ENCODE measurements at places on chromosomes 1 and 21.

- no peak for DNase-seq
Measured at GRCh38 chr1:54678776-54679643, 36.7 kb upstream of the TTC4 start.

GRCh38 chr1:30855686-30856259 lies 52.8 kb downstream of the SDC3 start:
- DNase-seq: no peak

DNA sequence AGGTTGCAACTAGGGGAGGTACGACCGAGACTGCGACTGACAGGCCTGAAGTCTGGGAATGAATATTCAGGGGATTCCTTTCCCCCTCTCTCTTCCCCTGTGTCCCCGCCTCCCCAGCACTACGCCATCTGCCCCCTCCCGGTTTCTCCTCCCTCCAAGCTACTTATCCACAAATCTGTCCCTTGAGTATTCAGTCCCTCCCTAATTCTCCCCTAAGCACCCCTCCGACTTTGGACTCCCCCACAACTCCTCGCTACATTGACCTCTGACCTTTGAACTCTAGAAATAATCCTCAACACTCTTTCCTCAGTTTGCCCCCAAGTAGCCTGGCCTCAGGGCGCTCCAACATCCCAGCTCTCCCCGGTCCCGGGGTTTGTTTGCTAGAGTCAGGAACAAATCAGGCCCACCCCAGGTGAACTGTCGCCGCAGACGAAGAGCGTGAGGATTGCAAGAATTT lies 393 bp downstream of the LYSMD1 start:
- DNase-seq: no peak

GRCh38 chr1:158864595-158864994 lies 33.4 kb downstream of the MNDA start:
- no peak for DNase-seq

DNA sequence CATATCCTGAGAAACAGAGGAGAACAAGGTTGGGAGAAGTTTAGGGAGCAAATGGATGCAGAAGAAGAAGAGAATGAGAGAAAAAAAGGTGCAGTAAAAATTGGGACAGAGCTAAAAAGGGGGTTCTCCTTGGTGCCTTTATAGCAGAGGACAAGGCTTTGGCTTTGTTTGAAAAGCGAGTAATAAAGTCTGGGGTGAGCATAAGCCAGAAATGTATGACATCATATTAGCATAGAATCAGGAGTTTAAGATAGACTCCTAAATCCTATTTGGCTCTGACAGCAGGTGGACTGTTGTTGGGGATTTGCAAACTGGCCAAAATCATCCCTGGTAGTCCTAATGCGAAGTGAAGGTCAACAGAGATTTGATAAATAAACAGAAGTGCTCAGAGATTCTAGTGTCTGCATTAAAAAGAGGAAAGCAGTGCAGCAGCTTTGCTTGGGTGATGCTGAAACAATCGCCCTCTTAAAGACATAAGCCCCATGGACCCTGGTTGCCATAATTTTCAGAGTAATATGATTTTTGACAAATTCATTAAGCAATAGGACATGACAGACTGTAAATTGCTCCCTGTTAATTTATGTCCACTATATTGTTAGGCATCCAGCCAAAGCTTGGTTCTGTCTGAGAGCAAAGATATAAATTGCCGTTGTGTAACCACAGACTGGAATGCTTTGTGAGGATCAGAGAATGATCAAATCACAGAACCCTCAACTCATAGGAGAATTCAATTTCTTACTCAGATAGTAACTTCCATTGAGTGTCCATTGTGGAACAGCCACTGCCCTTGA lies 385.0 kb upstream of the NFIA start:
- no peak for DNase-seq
